Osteocyte (in vitro differentiated cells): ENCODE measurements at places on chromosomes 5 and 9. TPM values are rescaled to one million over a fixed set of nuclear protein-coding genes. Genes with fewer than 3 reads are reported as not detected.

DNA sequence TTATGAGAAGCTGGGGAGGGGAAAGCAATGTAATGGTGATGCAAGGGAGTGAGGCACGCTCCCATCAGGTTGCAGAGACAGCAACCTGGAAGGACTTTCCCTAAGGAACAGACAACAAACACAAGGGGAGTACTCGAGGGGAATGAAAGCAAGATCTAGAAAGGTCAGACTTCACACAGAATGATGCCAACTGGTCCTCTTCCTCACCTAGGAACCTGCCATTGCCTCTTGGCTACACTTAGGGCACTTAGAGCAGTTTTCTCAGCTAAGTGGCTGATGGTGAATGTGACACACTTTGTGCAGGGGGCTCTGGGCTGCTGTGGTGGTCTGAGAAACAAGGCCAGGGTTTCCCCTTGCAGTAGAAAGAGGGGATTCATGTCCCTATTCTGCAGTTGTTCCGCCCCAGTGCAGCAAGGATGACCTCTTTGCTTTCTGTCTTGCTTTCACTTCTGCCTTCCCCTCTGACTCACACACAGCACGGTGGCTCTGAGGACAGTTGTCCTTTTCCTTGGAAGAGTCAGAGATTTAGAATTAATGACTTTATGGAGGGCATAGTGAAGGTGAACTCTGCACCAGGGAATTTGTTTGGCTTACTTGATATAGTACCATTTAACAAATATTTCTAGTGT is 394.0 kb upstream of the KLF4 start:
- H3K4me1 ChIP-seq = peaks cover 16% of the 10 kb centered on the region
- H3K4me3 ChIP-seq = no peak overlapping the region
- DNase-seq = no peak
- no peaks in the 10 kb centered on the region for H3K27me3 ChIP-seq
- no peak overlapping the region for H3K27ac ChIP-seq
- no peaks in the 10 kb centered on the region for H3K36me3 ChIP-seq

Gene IL3
- total RNA-seq = not detected in 2 replicates

GRCh38 chr9:98120476-98120875 is 1.5 kb upstream of the TRIM14 start:
- H3K27ac ChIP-seq = no peak overlapping the region
- H3K36me3 ChIP-seq = no peaks in the 10 kb centered on the region
- H3K27me3 ChIP-seq = no peaks in the 10 kb centered on the region
- no peak for DNase-seq
- H3K4me1 ChIP-seq = peaks cover 12% of the 10 kb centered on the region

DNA sequence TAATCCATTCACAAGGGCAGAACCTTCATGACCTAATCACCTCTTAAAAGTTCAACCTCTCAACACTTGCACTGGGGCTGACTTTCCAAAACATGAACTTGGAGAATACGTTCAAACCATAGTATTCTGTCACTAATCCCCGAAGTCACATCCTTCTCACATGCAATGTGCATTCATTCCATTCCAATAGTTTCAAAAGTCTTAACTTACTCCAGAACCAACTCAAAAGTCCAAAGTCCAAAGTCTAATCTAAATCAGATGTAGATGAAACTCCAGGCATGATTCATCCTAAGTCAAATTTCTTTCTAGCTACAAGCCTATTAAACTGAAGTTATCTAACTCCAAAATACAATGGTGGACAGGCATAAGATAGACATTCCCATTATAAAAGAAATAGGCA is 21.7 kb upstream of the ADAMTSL1 start:
- no peak for DNase-seq
- H3K27ac ChIP-seq = no peak overlapping the region
- peaks cover 1% of the 10 kb centered on the region for H3K4me1 ChIP-seq
- H3K4me3 ChIP-seq = no peak overlapping the region
- H3K36me3 ChIP-seq = peaks cover 2% of the 10 kb centered on the region
- no peaks in the 10 kb centered on the region for H3K27me3 ChIP-seq

DNA sequence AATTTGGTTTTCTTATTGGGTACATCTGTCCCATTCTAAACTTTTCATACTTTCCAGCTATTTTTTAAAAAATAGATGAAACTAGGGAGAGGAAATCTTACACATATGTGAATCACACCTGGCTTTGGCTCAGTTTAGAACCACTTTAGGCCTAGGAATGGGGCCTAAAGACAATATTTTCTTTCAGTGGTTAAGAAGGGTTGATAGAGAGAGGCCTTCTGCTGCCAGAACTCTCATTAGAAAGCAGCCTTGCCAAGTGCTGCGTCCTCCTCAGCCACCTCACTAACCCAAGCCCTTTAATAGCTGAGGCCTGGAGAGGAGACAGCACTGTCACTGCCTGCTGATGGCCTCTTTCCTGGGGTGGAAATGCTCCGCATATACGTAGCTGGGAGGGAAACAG is 167.5 kb downstream of the SAXO1 start:
- no peak overlapping the region for H3K27ac ChIP-seq
- peaks cover 3% of the 10 kb centered on the region for H3K36me3 ChIP-seq
- H3K4me1 ChIP-seq = peaks cover 4% of the 10 kb centered on the region
- peaks cover under 1% of the 10 kb centered on the region for H3K27me3 ChIP-seq
- H3K4me3 ChIP-seq = no peak overlapping the region
- DNase-seq = no peak
